ENCODE measurements at places on chromosomes 7 and 10.
A peak's percentile ranks its signal among the peaks of the same experiment; 100 is the strongest.

DNA sequence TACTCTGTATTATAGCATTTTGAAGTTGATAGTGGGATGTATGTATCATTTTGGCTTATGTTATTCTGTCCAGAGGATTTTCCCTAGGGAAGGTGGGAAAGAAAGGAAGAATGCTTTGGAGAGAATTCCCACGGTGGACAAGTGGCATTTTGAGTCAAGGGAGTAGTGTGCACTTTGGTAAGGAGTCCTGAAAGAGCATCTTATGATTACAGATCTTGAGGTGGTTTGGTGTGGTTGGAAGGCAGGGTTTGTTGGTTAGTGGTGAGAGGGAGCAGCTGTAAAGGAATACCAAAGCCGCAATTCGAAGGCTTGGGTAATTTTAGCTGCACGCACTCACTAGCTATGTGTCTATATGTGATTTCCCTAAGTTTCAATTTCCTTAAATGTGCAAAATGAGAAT lies 16.1 kb downstream of the CCSER2 start:
- no peak for DNase-seq

DNA sequence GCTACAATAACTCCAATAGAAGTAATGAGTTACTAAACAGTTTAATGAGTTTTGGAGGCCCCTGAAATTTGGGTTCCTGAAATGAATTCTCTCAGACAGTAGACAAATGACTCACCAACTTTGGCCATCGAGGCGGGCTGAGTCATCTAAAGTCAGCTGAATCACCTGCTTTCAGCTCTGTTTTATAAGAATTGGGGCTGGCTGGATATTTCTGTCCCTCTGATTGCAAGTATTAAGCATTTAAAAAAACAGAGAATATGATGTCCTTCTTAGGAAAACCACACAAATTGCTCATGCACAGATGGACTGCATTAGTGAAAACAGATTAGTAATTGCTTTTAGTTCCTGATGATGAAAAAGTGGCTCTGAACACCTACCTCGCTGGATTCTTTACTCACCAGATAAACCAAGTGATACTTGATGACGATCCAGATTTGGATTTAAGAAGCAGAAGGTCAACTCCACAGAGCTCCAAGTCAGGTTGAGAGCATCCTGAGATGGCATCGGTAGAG lies 59.1 kb downstream of the ZNF365 start:
- DNase-seq: no peak

DNA sequence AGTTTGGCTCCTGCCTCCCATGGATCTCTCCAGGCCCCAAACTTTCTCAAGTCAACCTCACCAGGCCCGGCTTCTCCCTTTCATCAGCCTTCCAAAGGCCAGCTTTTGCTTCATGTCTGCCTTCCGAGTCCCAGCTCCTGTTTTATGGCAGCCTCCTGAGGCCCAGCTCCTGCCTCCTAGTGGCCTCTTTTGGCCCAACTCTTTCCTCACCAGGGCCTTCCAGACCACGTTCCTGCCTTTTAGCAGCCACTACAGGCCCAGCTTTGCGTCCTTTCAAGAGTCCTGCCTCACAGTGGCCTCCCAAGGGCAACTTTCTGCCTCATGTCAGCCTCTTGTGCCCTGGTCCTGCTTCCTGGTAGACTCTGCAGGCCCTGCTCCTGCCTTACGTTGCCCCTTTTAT lies 15.3 kb upstream of the TMEM248 start:
- DNase-seq: no peak

DNA sequence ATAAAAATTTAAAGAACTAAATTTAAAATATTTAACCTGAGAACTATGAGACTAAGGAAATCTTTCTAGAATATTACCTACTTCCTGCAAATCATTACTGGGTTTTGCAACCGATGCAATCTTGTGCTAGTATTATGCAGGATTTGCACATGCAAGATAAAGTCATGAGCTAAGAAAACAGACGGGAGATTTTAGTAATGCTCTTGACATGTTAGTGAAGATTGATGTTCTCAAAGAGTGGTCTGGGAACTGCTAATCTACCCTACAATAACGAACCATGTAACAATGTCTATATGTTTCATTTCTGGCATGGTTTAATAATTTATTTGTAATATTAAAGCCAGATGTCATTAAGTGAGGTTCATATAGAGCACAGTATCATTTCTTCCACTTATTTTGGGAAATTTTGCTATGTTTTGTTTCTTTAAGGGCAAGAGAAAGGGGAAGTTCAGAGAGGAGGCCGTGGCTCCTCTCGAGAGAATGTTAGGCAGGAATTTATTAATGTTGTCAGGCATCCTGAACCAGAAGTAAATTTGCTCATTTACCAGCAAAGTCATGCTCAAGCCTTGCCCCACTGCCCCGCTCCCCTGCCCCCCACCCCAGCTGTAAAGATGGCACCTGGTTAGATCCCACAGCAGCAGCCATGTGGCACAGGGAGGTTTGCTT lies 22.8 kb downstream of the LRRC17 start:
- no peak for DNase-seq

DNA sequence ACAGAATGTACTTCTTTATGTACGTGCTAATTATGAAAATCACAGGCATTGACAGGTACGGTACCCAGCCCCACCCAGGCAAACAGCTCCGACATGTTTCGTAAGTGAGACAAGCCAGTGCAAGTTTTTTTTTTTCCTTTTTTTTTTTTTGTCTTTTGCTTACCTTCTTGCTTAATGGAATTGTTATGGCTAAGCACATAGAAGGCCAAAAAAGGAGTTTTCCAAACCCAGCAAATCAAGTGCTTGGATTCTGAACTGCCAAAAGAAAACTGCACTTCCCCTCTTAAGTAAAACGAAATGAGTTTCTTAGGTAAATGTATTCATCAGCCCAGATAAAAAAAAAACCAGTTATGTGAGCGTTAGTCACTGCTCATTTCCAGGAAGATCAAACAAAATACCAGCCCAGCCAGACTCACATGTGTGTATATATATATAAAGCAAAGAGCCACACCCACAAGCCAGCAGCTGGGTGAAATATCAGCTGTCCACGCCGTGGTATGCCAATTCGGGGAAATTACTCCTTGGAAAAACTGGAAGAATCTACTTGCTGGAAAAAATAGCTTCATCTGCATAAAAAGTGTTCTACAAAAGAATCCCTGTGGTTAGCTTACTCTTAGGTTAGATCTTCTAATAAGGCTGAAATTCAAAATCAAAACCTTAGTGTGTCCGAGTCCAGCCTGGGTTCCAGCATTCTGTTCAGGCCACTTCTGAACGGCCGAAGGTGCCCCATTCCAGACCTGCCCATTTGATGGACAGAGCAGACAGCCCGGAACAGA lies 8.0 kb downstream of the KLF6 start:
- DNase-seq: no peak

DNA sequence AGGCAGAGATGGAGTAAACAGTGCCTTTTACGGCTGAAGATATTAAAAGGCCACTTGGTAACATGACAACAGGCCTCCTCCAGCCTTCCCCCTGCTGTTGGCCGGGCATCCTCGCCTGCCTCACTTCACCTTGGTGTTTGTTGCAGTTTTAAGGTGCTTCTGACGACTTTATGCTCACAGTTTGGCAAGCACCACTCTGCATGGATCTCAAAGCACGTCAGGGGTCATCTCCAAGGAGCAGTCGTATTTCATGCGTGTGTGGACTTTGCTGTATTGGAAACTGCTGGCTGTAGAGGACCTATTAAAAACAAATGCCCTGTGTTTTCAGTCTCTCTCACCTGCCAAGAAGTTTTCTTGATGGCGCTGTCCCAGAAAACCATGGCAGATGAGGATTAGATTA lies 483.1 kb downstream of the RPS24 start:
- DNase-seq: no peak

DNA sequence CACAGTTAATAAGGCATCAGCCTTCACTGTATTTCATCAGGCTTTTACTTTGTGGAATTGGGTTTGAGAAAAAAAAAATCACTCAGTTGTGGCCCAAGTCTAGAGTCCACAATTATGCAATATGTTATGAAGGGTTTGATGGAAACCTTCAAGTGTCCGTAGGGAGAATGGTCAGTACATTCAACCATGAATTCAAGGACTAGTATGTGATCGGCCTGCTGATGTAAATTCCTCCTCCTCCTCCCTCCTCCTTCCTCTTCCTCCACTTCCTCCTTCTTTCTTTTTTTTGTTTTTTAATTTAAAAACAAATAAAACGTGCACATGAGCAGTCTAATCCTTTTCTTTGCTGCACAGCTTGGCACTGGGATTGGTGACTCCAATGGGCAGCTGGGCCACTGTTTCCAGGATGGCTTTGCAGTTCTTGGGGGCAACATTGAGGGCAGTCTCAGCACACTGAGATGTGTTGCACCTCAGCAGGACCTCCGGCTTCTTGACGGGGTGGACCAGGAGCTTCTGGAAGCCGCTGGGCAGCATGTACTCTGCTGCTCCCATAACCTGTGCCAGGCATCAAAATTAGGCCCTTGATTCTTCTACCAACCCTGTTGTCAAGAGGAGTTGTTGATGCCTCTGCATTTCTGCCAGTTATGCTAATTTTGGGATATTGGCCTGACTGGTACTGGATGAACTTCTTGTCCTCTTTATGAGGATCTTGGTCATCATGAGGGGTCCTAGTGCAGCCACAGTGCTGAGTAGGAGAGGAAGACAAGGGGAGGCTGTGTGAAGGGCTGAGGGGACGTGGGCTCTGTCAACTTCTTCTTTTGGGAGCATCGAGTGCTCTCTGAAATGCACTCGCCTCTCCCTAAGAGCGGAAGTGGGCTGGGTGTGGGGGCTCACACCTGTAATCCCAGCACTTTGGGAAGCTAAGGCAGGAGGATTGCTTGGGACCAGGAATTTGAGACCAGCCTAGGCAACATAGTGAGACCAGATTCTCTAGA lies 9.3 kb upstream of the IL2RA start:
- no peak for DNase-seq

DNA sequence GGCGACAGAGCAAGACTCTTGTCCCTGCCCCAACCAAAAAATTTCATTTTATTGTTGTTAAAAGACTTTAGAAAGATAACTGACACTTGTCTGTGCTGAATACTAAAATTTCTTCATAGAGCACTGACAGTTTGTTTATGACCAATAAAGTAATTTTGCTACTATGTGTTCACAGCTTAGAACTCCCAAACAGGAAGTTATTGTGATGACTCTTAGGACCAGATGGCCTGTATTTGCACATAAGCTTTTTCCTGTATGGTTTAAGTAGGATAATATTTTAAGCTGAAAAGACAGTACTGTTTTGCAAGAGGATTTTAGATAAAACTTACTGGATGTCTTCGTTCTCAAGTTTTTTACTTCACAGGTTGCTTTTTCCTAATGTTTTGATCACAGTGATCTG lies 80.7 kb downstream of the MMRN2 start:
- no peak for DNase-seq

DNA sequence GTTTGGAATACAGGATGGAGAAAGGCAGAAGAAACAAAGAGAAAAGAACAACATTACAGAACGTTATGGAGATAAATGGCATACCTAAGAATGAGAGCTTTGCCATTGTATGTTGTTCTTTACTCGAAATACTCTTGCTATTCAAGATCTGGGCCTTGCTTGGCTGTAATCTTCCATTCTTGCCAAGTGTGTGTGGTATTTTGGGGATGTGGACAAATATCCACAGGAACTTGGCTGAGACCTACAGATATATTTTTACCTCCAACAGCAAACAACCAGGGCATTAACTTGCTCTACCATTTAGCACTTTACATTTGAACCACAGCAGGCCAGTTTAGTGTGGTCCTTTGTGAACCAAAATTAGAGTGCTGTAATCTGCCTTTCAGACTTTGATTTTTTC lies 76.3 kb downstream of the DKK1 start:
- DNase-seq: no peak

DNA sequence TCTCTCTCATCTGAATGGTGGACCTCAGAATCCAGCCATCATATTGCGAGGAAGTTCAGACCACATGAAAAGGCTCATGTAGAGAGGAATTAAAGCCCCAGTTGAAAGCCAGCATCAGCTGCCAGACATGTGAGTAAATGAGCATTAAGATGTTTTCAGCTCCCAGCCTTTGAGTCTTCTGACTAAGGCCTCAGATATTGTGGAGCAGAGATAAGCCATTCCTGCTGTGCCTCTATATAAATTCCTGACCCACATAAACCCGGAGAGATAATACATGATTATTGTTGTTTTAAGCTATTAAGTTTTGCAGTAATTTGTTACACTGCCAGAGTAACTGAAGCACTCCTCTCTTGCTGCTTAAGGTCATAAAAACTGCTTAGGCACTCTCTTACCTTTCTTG lies 14.6 kb downstream of the FAM149B1 start:
- no peak for DNase-seq

GRCh38 chr7:87225696-87226095 lies 6.2 kb upstream of the TMEM243 start:
- DNase-seq: no peak

- no peak for DNase-seq
Measured at GRCh38 chr7:30899630-30900029, 12.0 kb upstream of the AQP1 start.

GRCh38 chr7:30596014-30596641 lies 1.4 kb downstream of the GARS1 start:
- DNase-seq: peak; percentile 6

DNA sequence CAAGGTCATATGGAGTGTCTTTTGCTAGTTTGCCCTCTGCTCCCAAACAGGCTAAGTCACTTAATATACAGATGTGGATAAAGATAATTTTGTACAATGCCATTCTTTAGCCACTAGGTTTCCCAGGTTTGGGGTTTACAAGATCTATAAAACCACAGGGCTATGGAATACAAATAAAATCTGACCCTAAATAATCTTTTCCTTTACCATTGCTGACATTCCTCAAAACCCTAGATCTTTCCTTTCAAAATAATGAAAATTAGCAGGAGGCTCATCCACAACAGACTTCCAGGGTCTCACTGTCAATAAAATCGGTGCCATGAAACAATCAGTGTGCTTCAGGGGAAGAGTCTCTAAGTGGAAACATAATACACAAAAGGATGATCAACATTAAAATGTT lies 148.4 kb downstream of the CPEB3 start:
- no peak for DNase-seq

DNA sequence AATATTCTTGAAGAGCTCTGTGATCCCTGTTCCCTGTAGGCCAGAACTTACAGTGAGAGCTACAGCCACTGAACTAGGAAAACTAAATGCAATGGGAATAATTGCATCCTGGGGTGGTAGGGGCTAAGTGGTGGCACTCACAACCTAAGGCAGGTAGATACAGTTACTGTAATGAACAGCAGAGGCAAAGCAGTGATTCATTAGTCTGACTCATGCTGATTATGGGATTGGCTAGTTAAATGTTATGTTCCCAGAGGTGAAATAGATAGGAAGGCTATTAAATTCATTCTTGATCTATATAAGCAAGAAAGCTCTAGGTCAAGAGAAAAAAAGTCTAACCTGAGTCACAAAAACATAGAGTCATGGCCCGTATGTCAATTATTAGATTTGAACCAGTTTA lies 173.1 kb upstream of the MALRD1 start:
- no peak for DNase-seq

- DNase-seq: no peak
Measured at GRCh38 chr10:8056871-8057331, 2.4 kb downstream of the GATA3 start.

Measured in WERI-Rb-1 (cell line).